ENCODE measurements at places on chromosomes 7 and 10.

- DNase-seq: no peak
Measured at GRCh38 chr7:1100834-1101562, 13.1 kb downstream of the GPER1 start.

- DNase-seq: no peak
Measured at GRCh38 chr10:97503406-97503805, 4.7 kb downstream of the UBTD1 start.

DNA sequence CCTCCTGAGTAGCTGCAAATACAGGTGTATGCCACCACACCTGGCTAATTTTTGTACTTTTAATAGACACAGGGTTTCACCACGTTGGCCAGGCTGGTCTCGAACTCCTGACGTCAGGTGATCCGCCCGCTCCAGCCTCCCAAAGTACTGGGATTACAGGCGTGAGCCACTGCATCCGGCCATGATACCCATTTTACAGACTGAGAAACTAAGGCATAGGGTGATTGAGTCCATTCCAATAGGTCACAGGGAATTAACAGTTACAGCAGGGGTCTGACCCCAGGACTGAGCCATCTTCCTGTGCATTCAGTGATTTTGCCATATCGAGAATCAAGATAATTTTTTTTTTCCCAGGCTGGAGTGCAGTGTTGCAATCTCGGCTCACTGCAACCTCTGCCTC, 12.3 kb upstream of the CTBP2 start:
- DNase-seq: no peak

DNA sequence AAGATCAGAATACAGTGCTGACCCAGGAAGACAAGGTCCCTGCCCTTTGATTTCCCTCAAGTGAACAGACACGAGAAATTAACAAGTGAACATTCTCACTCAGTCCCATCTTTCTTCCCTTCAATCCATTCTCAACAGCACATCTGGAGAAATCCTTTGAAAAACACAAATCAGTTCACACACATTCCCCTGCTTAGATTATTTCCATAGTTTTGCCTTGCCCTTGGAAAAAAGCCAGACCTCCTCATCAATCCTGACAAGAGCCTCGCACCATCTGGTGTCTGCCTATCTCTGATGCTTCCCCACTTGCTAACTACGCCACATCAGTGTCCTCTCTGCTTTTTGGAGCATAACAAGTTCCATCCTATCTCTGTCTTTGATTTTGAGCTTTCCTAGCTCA, 94.4 kb upstream of the KIAA1217 start:
- no peak for DNase-seq

DNA sequence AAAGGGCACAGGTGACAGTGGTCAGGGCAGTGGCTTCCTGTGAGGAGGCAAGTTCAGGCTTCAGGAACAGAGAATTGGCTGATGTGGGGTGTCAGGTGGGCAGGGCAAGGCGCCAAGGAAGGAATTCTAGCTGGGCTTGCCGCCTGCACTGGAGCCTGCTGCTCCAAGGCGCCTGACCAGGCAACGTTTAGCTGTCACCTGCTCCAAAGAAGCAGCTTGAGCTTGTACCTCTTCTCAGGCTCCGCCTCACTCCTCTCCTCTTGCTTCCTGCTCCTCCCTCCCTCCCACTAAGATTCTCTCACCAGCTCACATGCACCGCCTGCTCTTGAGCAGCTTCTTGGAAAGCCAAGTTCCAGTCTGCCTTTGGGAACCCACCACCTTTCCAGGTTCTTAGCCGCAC, 187.4 kb upstream of the GRB10 start:
- DNase-seq: no peak

DNA sequence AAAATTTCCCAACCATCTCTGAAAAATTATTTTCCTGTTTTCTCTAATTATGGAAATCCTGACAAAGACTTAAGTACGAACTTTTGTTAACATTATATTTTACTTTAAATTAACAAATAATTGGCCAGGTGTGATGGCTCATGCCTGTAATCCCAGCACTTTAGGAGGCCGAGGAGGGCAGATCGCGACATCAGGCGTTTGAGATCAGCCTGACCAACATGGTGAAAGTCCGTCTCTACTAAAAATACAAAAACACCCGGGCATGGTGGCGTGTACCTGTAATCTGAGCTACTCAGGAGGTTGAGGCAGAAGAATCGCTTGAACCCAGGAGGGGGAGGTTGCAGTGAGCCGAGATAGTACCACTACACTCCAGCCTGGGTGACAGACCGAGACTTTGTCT, 32.2 kb downstream of the DGKB start:
- DNase-seq: no peak

DNA sequence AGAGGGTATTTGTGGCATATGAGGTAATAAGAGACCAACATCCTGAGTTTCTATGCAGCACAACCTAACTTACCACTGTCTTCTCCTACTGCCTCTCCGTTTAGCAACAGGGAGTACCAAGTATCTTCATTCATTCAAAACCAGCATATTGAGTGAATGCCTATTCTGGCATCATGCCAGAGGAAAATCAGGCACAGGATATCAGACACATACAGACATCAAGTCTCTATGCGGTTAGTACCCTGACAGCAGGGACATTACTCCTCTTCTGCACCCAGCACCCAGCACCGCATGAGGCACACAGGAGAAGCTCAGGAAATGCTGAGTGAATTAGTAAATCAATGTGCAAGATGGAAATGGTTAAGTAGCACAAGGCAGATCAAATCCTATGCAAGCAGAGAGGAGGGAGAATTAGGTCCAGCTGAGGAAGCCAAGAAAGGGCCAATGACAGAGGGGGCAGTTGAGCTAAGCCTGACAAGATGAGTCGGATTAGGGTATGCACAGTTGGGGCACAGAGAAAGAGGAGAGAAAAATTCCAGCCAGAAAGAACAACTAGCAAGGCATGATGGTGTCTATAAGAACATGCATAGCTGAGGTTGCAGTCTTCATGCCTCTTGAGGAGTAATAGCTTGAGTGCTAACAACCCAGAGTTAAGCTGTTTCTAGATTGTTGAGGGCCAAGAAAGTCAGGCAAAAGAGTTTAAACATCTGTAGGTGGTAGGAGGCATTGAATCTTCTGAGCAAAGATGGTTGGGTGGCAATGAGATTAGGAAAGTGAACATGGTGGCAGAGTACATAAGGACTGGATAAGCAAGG, 146.0 kb downstream of the PLXNA4 start:
- DNase-seq: no peak

DNA sequence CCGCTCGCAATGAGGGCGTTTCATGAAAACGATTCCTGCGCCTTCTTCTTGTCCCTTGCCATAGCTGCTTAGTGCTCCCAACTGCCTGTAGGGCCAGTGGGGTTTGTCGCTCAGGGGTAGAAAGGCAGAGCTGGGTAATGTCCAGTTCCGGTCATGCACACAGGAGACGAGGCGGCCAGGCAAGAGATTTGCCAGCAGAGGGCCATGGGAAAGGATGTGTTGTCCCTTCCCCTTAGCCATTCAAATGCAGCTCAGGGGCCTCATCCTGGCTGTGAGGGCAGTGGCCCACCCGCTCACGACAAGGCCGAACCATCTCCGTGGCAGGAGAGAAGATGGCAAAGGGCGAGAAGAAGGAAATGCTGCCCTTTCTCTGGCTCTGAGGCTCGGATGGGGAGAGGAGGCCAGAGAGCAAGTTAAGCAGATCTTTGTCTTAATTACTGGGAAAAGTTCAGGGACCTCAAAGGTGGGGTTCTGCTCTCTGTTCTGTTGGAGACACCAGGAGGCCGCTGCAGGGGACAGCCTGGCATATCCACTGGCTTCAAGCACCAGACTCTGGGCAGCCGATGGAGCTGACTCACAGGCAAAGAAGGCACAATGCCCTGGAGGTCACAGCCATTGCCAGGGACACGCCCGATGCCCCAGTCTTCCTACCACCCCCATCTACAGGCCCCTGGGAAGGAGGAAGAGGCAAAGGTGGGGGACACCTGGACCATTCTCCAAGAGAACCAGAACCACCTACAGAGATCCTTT, 534.8 kb upstream of the MGMT start:
- DNase-seq: no peak
